ENCODE measurements at places on chromosomes 11 and 22. TPM values are rescaled to one million over a fixed set of nuclear protein-coding genes. Genes with fewer than 3 reads are reported as not detected.
A peak's percentile ranks its signal among the peaks of the same experiment; 100 is the strongest.

DNA sequence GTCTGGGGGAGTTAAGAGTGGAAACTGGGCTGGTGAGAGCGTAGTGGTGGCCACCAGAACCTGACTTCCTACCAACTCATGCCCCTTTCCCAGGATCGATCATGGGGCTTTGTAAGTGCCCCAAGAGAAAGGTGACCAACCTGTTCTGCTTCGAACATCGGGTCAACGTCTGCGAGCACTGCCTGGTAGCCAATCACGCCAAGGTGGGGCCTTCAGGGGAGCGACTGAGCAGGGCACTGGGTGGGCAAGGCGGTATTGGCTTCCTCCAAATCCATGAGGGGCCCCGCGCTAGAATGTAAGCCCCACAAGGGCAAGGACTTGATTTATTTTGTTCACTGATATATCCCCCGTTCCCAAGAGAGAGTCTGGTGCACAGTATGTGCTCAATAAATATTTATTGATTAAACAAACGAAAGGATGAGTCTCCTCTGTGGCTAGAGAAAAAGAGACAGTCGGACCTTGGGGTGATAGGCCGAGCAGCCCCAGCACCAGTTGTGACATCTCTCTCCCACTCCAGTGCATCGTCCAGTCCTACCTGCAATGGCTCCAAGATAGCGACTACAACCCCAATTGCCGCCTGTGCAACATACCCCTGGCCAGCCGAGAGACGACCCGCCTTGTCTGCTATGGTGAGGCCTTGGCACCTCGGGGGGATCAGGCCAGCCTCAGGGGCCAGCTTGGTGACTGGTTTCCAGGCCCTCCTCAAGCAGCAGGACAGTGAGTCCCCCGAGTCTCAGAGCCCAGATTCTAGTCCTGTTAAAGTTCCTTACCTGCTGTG lies 765 bp downstream of the ZFPL1 start:
- DNase-seq = no peak

GRCh38 chr11:70889411-70889810 lies 363.0 kb downstream of the SHANK2 start:
- no peak for DNase-seq

GRCh38 chr11:62120431-62120830 lies 3.4 kb upstream of the INCENP start:
- no peak for DNase-seq

LINC01488 gene
- total RNA-seq = 0.96 TPM

DNA sequence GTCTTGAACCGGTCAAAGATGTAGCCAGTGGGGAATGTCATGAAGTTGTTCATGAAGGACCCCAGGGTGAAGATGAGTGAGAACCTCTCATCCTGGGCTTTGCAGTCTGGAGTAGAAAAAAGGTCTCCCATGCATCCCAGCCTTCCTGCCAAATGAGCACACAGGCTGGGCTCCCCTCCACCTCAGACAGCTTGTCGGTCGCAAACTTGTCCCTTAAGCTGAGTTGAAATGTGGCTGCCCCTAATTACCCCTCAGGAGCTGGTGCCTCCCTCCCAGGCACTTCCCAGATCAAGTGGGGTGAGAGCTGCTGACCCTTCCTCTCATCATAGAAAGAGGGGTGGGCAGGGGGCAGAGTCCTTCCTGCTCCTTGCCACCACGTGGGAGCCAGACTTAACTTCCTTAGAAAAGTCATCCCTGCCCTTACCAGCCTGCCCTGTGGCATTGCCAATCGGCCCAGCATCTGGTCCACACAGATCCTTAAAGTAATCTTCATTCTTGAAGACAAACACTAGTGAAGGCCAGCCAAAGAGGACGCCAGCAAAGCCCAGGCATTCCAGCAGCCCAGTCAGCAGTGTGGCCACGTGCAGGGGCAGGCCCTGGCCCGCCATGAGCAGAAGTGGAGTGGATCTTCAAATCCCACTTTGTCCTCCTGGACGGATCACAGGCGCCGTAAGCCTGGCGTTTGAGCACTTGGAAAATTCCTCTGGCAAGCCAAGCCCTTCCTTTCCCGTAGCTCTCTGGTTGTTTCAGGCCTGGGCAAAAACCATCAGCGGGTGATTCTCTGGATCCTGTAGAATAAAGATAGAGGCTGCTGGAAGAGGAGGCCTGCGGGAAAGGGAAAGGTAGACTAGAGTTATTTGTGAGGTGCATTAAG lies 1.1 kb downstream of the SLC43A3 start:
- DNase-seq = peak; percentile 74

APOBEC3A gene
- total RNA-seq = 16.6 TPM

MRGPRX3 gene
- total RNA-seq = not detected

SCN3B gene
- total RNA-seq = 5.3 TPM

Measured in umbilical cord (tissue), 2 donors.